ENCODE measurements at places on chromosomes 5 and 9.
A peak's percentile ranks its signal among the peaks of the same experiment; 100 is the strongest.

GRCh38 chr5:86679529-86679928 is 61.8 kb downstream of the COX7C start:
- no peaks in the 10 kb centered on the region for H3K4me1 ChIP-seq
- no peak overlapping the region for H3K4me3 ChIP-seq
- H3K36me3 ChIP-seq, result no peaks in the 10 kb centered on the region
- H3K27me3 ChIP-seq, result no peaks in the 10 kb centered on the region
- peak; percentile 43 for DNase-seq

- H3K4me1 ChIP-seq, result no peaks in the 10 kb centered on the region
- H3K4me3 ChIP-seq, result no peak overlapping the region
- H3K27me3 ChIP-seq, result no peaks in the 10 kb centered on the region
- DNase-seq, result no peak
- no peak overlapping the region for H3K27ac ChIP-seq
- no peaks in the 10 kb centered on the region for H3K36me3 ChIP-seq
Observed at GRCh38 chr5:22258139-22258538, 595.0 kb downstream of the CDH12 start.

GRCh38 chr5:152534641-152535040 is 129.6 kb upstream of the NMUR2 start:
- H3K27ac ChIP-seq, result no peak overlapping the region
- no peak for DNase-seq
- H3K4me3 ChIP-seq, result no peak overlapping the region
- no peaks in the 10 kb centered on the region for H3K36me3 ChIP-seq
- H3K4me1 ChIP-seq, result peaks cover 2% of the 10 kb centered on the region
- H3K27me3 ChIP-seq, result no peaks in the 10 kb centered on the region

- no peaks in the 10 kb centered on the region for H3K36me3 ChIP-seq
- no peaks in the 10 kb centered on the region for H3K27me3 ChIP-seq
- DNase-seq, result peak; percentile 79
Observed at GRCh38 chr9:107612136-107612535, 122.6 kb upstream of the KLF4 start.

GRCh38 chr5:178587763-178588611 is 2.2 kb downstream of the COL23A1 start:
- no peak for DNase-seq
- no peaks in the 10 kb centered on the region for H3K36me3 ChIP-seq
- H3K4me3 ChIP-seq, result no peak overlapping the region
- no peaks in the 10 kb centered on the region for H3K27me3 ChIP-seq
- H3K4me1 ChIP-seq, result no peaks in the 10 kb centered on the region

DNA sequence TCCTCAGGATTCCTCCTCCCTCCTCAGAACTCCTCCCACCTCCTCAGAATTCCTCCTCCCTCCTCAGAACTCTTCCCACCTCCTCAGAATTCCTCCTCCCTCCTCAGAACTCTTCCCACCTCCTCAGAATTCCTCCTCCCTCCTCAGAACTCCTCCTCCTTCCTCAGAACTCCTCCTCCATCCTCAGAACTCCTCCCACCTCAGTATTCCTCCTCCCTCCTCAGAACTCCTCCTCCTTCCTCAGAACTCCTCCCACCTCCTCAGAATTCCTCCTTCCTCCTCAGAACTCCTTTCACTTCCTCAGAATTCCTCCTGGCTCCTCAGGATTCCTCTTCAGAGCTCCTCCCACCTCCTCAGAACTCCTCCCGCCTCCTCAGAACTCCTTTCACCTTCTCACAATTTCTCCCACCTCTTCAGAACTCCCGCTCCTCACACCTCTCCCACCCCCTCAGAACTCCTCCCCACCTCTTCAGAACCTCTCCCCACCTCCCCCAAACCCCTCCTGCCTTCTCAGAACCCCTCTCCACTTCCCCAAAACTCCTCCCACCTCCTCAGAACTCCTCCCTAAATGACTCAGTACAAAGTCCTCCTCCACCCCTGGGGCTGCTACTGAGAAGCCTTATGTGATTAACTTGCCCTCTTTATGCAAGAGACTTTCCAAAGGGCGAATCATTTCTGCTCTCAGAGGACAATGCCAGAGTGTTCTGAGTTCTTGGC is 23.2 kb downstream of the SLC46A2 start:
- no peak overlapping the region for H3K27ac ChIP-seq
- peaks cover 9% of the 10 kb centered on the region for H3K36me3 ChIP-seq
- no peak overlapping the region for H3K4me3 ChIP-seq
- no peak for DNase-seq

- H3K27ac ChIP-seq, result no peak overlapping the region
- H3K36me3 ChIP-seq, result no peaks in the 10 kb centered on the region
- H3K27me3 ChIP-seq, result no peaks in the 10 kb centered on the region
- H3K4me3 ChIP-seq, result no peak overlapping the region
Observed at GRCh38 chr9:21144603-21145002, 3.0 kb upstream of the IFNW1 start.

DNA sequence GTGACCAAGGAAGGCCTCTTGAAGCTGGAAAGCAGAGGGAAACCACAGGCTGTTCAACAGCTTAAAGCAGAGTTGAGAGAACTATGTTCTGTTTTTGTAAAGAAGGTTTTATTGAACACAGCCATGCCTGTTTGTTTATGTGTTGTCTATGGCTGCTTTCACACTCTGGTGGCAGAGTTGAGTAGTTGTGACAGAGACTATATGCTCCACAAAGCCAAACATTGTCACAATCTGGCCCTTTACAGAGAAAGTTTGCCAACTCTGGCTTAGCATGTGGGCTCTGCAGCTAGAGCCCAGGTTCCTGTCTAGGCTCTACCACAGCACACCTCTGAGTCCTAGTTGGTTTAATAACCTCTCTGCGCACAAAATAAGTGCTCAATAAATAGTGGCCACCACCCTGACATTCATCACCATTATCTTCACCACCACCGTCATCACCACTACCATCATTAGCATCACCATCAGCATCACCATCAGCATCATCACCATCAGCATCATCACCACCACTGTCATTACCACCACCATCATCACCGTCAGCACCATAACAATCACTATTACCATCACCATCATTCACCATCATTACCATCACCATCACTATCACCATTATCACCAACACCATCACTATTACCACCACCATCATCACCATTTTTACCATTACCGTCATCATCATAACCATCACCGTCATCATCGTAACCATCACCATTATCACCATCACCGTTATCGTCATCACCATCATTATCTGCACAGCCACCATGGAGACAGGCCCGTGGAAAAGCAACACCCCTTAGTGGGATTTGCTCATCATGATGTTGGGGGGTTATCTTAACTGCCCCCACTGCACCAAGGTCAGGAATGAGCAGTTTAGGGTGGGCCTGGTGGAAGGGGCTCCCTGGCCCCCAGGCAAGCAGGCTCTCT is 18.3 kb downstream of the AKNA start:
- H3K36me3 ChIP-seq, result no peaks in the 10 kb centered on the region
- DNase-seq, result no peak
- no peak overlapping the region for H3K27ac ChIP-seq
- H3K4me1 ChIP-seq, result no peaks in the 10 kb centered on the region
- no peak overlapping the region for H3K4me3 ChIP-seq

- peaks cover 6% of the 10 kb centered on the region for H3K36me3 ChIP-seq
- no peak overlapping the region for H3K4me3 ChIP-seq
- no peaks in the 10 kb centered on the region for H3K27me3 ChIP-seq
- H3K4me1 ChIP-seq, result no peaks in the 10 kb centered on the region
- no peak overlapping the region for H3K27ac ChIP-seq
Observed at GRCh38 chr5:36177154-36177553, 25.2 kb downstream of the SKP2 start.

- no peak for DNase-seq
- no peaks in the 10 kb centered on the region for H3K4me1 ChIP-seq
- H3K4me3 ChIP-seq, result no peak overlapping the region
- H3K27ac ChIP-seq, result no peak overlapping the region
- H3K36me3 ChIP-seq, result no peaks in the 10 kb centered on the region
- no peaks in the 10 kb centered on the region for H3K27me3 ChIP-seq
Observed at GRCh38 chr5:147633173-147633572, 123.3 kb upstream of the DPYSL3 start.

- H3K36me3 ChIP-seq, result no peaks in the 10 kb centered on the region
- H3K4me3 ChIP-seq, result no peak overlapping the region
- no peaks in the 10 kb centered on the region for H3K27me3 ChIP-seq
- H3K4me1 ChIP-seq, result no peaks in the 10 kb centered on the region
- no peak for DNase-seq
Observed at GRCh38 chr9:82183181-82183860, 194.7 kb downstream of the SPATA31D1 start.

GRCh38 chr5:110088676-110089436 is 399.1 kb downstream of the MAN2A1 start:
- no peaks in the 10 kb centered on the region for H3K36me3 ChIP-seq
- no peaks in the 10 kb centered on the region for H3K4me1 ChIP-seq
- H3K4me3 ChIP-seq, result no peak overlapping the region

Data from aorta (tissue), 5 donors.